ENCODE measurements at places on chromosomes 4 and X.

DNA sequence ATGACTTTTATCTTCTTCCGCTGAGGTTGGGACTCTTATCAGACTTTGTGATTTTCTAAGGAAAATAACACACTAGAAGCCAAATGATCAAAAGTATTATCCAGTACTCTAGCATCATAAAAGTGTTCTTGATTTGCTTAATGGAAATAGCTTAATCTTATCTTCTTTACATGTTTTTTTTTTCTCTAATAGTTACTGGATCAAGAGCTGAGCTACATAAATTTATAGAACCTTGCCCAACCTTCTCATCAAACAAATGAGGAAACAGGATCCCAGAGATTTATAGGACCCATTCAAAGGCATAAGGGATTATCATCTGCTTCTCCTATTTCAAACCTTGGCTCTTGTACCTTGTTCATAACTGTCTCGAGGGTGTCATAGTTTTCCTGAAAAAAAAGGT, 68.3 kb upstream of the WDR17 start:
- DNase-seq: no peak

DNA sequence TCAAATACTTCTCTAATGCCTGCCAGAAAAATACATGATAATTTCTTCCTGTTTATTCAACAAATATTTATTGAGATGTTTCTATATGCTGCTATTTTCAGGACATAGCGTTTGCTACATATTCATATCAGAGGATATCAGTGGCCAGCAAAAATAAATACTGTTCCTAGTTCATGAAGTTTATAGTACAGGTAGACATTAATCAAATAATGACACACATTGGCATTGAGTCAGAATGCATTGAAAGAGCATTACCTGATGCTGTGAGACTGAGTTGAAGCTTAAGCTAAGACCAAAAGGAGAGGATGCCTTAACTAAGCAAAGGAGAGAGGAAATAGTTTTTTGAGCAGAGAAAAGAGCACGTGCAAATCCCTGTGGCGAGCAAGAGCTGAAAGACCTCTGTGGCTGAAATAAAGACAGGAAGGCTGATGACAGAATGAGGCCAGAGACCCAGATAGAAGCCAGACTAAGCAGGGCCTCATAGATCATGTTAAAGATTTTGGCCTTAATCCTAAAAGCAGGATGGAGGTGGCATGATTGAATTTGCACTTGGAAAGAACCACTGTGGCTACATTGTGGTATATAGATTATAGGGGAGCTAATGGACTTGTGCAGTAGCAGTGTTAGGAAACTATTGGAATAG, 36.2 kb downstream of the FAM241A start:
- no peak for DNase-seq

- no peak for DNase-seq
These were observed 3.3 kb upstream of the BBS7 start for GRCh38 chr4:121873604-121874003.

GRCh38 chrX:142068365-142068764, 136.7 kb downstream of the MAGEC2 start:
- DNase-seq: no peak

- DNase-seq: no peak
These were observed 564.5 kb downstream of the ZNF674 start for GRCh38 chrX:45980726-45981125.

All from AG09309 (cell line).